ENCODE measurements at places on chromosomes 7 and 10.

DNA sequence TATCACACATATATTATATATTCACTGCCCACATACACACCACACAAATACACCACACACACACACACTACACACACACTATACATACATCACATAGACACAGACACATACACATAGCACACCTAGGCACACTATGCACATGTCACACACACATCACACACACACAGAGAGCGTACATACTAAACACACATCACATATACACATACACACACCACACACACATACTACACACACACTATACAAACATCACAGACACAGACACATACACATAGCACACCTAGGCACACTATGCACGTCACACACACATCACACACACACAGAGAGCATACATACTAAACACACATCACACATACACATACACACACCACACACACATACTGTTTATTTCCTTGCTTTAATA, 165.5 kb downstream of the KCNMA1 start:
- DNase-seq = no peak

GRCh38 chr7:25820432-25821040, 331.5 kb upstream of the NFE2L3 start:
- DNase-seq = peak; percentile 28

- no peak for DNase-seq
Measured at GRCh38 chr10:9038146-9038714, 983.7 kb downstream of the GATA3 start.

GRCh38 chr7:150657526-150657925, 25.3 kb upstream of the GIMAP6 start:
- peak; percentile 54 for DNase-seq

- DNase-seq = no peak
Measured at GRCh38 chr7:29562307-29562706, 1.3 kb upstream of the PRR15 start.

DNA sequence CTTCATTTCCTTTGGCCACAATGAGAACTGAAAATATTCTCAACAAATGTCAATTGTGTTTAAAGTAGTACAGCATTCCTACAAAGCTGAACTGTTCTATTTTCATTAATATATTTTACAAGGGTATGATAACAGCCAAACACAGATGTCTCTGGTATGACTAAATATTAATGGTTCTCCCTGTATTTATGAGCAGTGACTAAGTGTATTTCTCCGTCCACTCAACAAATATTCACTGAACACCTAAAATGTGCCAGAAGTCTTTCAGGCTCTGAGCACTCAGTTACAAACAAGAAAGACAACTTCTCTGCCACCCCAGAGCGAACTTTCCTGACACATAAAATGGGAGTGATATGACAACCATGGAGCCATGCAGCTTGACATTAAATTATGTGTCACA, 135.6 kb downstream of the VPS41 start:
- no peak for DNase-seq

GRCh38 chr10:45444976-45445898, 71.2 kb downstream of the ALOX5 start:
- DNase-seq = no peak

- no peak for DNase-seq
Measured at GRCh38 chr7:116353647-116354046, 143.3 kb downstream of the TES start.
